ENCODE measurements at places on chromosomes 12 and 14.

GRCh38 chr14:91613459-91614112, 103.5 kb upstream of the PPP4R3A start:
- no peak for ATAC-seq

DNA sequence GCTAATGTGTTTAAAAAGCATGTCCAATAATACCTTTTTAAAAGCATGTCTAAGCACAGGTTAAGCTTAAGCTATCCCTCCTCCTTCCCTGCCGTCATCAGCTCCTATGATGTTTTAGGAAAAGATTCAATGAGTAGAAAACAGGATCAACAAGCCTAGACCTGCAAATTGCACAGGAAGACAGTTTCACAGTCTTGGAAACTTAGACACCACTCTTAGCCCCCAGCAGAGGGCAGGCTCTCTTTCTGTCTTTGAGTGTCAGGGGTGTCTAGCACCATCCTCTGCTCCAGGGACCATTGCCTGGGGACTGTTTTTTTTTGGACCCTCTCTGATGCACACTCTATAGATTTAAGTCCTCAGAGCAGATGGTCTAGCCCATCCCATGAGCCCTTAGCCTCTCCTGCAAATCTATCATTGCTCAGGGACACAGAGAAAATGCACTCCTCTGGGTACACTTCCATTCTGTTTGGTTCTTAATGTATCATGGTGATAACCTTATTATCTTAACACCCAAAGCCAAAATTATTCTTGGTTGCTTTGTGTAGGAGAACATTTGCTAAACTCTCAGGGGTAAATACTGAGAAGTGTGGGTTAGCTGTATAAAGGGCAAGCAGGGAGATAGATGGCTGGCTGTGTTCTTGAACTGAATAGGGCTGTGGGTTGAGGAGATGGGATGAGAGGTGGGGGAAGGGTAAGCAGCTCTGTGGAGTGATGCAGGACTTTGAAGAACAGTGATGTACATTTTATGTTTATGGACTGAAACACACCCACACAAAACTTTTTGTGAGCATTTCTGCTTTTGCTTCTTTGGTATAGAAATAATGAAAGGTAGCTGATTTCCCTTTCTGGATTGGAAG, 259.9 kb upstream of the DDHD1 start:
- ATAC-seq: peak; percentile 58

- ATAC-seq: no peak
Measured at GRCh38 chr12:15886372-15887042, 4.3 kb downstream of the STRAP start.

DNA sequence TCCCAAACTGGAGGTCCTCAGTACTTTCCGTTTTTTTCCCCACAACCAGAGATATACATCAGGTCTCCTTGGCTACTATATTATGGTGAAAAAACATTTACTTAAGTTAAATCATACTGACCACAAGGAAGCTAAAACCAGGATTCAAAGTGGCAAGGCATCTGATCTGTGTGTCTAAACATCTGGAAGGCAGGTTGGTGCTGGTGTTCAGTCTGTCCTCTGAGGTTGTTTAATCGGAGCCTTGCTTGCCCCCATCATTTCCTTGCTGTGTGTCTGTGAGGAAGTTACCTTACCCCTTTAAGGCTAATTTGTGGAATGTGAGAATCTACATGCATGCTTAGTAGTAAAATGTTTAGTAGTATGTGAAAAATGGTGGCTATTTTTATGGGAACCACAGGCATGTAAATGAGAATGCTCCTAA, 75.6 kb downstream of the GALNT4 start:
- no peak for ATAC-seq

GRCh38 chr12:18332173-18332572, 70.9 kb downstream of the PIK3C2G start:
- peak; percentile 41 for ATAC-seq

DNA sequence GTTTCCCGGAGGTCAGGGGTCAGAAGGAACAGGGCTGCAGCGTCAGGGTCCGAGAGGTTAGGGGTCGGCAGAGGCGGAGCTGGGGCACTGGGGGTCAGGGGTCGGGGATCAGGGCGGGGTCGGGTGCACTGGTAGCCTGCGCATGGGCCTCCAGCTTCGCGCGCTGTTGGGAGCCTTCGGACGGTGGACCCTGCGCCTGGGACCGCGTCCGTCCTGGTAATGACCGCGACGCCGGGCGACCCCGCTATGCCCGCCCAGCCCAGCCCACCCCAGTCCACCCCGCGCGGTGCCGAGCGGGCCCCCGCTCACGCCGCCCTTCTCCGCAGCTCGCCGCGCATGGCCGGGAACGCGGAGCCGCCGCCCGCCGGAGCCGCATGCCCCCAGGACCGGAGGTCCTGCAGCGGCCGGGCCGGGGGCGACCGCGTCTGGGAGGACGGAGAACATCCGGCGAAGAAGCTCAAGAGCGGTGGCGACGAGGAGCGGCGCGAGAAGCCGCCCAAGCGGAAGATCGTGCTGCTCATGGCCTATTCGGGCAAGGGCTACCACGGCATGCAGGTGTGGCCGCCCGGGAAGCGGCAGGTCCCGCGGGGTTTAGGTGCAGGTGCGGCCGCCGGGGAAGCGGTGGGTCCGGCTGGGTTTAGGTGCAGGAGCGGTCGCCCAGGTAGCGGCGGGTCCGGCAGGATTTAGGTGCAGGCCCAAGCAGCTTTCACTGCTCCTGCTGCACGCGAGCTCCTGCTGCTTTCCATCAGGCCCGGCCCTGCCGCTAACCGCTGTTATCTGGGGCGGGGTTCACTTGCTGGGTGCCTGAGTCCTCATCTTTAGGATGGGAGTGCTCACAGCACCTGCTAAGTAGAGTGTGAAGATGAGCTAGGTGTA, 743 bp downstream of the PUS1 start:
- ATAC-seq: peak; percentile 28

GRCh38 chr14:72830786-72831594, 62.9 kb downstream of the DPF3 start:
- ATAC-seq: no peak

DNA sequence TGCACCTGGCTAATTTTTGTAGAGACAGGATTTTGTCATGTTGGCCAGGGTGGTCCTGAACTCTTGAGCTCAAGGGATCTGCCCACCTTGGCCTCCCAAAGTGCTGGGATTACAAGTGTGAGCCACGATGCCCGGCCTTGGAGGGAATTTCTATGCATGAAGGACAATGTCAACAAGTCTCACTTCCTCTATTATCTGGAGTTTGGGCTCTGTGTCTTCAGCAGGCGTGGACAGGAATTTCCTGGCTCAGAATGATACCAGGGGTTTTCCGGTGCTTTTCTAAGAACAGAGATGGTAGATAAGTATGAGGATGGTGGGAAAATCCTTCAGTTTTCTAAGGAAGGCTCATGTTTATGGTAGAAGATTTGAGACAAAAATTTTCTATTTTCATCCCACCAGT, 75.0 kb upstream of the CCDC60 start:
- ATAC-seq: no peak

DNA sequence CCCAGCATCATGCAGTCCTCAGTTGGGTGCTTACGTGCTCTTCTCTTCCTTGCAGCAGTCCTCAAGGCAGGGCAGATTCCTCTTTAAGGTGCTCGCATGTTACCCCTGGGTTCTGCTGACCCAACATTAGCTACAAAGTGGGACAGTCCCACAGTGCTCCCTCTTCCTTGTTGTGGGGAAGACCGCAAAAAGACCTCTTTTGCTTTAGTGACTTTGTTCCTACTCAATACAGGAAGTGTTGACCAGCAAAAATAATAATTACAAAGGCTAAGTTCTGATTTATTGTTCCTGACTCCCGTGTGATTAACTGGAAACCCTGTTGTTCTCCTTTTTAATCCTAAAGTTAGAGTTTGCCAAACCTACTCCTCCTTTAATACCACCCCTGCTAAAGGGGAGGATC, 13.7 kb downstream of the PIGH start:
- peak; percentile 27 for ATAC-seq

GRCh38 chr14:22478670-22479069, 110.4 kb downstream of the DAD1 start:
- no peak for ATAC-seq

DNA sequence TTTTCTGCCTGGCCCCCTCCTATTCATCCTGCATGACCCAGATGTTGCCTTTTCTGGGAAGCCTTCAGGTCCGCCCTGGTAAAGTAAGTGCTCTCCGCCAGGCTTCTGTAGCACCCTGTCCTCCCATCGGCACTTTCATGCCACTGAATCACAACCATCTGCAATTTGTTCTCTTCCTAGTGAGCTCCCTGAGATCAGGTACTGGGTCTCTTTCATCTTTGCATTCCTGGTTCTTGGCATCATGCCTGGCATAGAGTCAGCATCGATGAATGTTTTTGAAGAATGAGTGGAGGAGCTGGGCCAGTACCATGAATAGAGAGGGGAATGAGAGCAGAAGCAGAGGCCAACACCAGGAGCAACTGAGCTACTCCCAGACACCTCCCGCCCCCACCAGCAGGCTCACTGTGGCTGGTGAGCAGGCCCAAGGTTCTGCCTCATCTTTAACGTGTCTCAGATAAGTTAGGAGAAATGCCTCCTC, 13.1 kb downstream of the ZDHHC22 start:
- ATAC-seq: no peak

DNA sequence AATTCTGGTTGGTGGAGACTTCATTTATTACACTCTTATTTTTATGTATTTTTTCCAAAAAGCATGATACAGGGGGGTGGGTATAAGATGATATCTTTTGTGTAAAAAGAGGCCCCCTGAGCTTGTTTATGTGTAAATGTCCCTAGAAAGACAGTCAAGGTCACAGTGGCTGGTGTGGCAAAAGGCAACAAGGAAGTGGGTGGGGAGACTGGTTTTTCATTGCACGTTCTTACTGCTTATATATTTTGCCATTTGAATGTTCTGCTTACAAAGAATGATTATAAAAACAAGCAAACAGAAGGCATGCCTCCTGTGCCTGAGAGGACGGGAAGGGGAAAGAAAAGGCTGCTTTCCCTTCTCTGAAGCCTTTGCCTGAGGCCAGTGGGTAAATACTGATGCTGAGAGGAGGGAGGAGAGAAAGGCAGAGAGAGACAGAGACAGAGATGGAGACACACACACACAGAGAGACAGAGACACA, 24.1 kb upstream of the ADIPOR2 start:
- no peak for ATAC-seq

DNA sequence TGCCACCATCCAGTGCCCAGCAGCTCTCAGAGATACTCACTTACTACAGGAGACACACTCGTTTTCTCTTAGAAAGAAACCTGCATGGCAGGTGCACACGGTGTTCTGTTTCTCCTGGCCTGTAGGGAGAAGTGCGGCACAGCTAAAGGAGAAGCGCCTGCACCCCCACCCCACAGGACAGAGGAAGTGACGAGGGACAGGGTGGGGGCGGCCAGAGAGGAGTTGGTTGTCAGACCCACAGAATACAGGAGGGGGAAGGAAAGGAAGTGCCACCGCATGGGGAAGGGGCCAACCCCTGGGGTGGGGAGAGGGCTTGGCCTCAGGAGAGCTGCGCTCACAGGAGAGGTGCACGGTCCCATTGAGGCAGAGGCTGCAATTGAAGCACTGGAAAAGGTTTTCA, 8.8 kb downstream of the TNFRSF1A start:
- ATAC-seq: no peak

DNA sequence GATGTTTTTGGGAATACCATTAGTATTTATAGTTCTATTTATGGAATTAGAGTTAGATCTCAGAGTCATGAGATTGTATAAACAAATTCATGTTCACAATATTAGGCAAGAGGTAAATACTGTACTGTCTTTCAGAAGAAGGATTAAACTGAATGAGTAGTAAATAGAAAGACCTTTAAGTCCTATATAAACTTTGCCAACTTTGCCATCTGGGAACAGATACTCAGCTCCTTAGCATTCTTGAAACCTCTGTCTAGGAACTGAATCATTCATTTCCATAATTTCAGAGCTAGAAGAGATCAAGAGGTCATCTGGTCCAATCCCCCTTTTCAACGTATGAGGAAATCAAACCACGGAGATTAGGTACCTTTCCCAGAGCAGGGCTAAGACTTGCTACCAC, 141.1 kb downstream of the CAND1 start:
- ATAC-seq: no peak

- no peak for ATAC-seq
Measured at GRCh38 chr12:132952371-132953162, 3.5 kb downstream of the ZNF605 start.

GRCh38 chr14:25090256-25090655, 40.3 kb upstream of the STXBP6 start:
- ATAC-seq: no peak

- ATAC-seq: no peak
Measured at GRCh38 chr12:70812136-70812535, 108.4 kb downstream of the PTPRR start.

DNA sequence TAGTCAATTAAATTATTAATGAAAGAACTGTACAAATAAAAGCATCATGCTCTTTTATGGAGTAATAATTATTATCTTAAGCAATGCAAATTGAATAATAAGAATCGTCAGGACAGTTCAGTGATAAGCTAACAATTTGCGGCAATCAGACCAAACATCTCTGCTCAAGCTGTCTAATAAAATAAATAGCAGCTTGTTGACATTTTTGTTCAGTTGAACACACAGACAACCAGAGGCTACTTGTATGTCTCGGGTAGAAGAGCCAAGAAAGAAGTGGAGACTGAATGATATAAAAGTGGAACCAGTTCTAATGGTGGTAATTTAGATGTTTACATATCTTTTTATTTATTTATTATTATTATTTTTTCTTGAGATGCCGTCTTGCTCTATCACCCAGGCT, 57.4 kb upstream of the FOXN3 start:
- no peak for ATAC-seq

DNA sequence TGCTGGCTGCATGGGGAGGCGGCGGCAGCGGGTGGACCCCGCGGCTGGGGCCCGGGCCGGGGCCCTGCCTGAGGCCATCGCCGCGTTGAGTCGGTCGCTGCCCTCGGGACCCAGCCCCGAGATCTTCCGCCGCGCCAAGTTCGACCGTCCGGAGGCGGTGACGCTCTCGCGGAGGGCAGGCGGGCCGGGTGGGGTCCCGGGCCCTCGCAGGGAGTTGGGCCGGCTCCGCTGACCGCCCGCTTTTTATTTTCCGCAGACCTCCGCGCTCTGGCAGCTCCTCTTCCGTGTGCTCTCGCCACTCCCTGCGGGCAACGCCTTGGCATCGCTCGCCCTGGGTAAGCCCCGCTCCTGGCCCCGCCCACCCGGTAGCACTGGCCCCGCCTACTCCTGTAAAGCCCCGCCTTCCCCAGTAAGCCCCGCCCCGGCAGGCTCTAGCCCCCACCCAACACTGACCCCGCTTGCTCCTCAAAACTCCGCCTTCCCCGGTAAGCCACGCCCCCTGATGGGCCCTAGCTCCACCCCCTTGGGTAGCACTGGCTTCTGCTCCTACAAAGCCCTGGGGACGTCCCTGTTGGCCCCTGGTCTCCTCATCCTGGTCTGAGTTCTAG, 424 bp downstream of the TEDC1 start:
- ATAC-seq: peak; percentile 3

- ATAC-seq: no peak
Measured at GRCh38 chr12:57236925-57237595, 7.5 kb downstream of the SHMT2 start.

- ATAC-seq: no peak
Measured at GRCh38 chr14:79442786-79443185, 768.5 kb downstream of the DIO2 start.

- no peak for ATAC-seq
Measured at GRCh38 chr14:77342726-77343397, 22.0 kb downstream of the GSTZ1 start.

- ATAC-seq: no peak
Measured at GRCh38 chr14:75434138-75434889, 6.5 kb downstream of the JDP2 start.

GRCh38 chr14:103597623-103598377, 31.2 kb upstream of the KLC1 start:
- ATAC-seq: no peak

Measured in stimulated activated memory B cell treated with anti-CD40 and anti-IgM and Interleukin-4, amounts not matched to agents 10 μg/mL and 1 μg/mL and 100 μg/mL, for 72 hours (primary cell).